CD14-positive monocyte (primary cell): ENCODE measurements at places on chromosomes 3 and 15.

- no peak for DNase-seq
These were observed 6.4 kb upstream of the STRA6 start for GRCh38 chr15:74208901-74209559.

GRCh38 chr3:109118584-109118983 lies 650 bp upstream of the MORC1 start:
- DNase-seq = no peak

GRCh38 chr3:160044121-160044520 lies 55.5 kb downstream of the IL12A start:
- no peak for DNase-seq

GRCh38 chr15:89707577-89707976 lies 17.0 kb downstream of the WDR93 start:
- no peak for DNase-seq
